ENCODE measurements at places on chromosomes 16 and 17.

GRCh38 chr17:73045724-73046123 is 46.8 kb downstream of the SLC39A11 start:
- DNase-seq = no peak

DNA sequence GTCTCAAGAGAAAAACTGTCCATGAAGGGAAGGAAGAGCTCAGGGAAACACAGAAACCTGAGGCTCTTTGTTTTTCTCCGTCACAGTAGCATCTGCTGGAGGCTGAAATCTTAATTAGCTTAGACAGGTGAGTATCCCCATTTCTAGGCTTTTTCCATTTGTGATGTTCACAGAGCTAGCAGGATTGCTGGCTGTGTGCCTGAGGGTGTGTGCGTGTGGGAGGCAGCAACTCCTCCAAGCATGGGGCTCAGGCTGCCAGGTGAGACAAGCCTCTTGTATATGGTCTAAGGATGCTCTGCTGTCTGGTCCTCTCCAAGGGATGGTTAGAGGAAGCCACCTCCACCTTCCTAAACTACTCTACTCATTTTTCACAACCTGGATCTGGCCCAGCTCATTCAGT is 569.9 kb downstream of the HS3ST4 start:
- no peak for DNase-seq

GRCh38 chr17:159609-160008 is 21.8 kb downstream of the DOC2B start:
- no peak for DNase-seq

- DNase-seq = no peak
These were observed 66.3 kb downstream of the MRC2 start for GRCh38 chr17:62693616-62694409.

DNA sequence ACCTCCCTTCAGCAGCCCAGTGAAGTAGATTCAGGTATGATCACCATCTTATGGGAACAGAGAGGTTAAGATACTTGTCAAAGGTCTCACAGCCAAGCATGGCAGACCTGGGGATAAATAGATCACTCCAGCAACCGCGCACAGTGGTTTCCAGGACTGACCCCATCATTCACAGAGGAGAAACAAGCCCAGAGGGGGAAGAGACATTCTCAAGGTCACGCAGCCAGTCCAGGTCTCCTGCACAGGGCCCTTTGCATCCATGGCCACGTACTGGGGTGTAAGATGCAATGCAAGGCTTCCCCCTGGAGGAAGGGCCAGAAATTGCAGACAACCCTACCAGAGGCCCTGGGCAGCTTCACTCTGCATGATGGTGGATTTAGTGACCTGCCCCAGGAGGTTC is 19.9 kb downstream of the TLE7 start:
- peak; percentile 4 for DNase-seq

- peak; percentile 19 for DNase-seq
These were observed 28.2 kb downstream of the HELZ start for GRCh38 chr17:67216578-67217320.

- DNase-seq = no peak
These were observed 44.9 kb downstream of the EMP2 start for GRCh38 chr16:10535461-10535860.

- DNase-seq = no peak
These were observed 21.4 kb upstream of the SPACA3 start for GRCh38 chr17:32970281-32970680.

GRCh38 chr17:231191-231965 is 49.9 kb upstream of the DOC2B start:
- DNase-seq = no peak
